ENCODE measurements at places on chromosomes 3 and 15. TPM values are rescaled to one million over a fixed set of nuclear protein-coding genes. Genes with fewer than 3 reads are reported as not detected.

- DNase-seq, result peak; percentile 30
These were observed 8.0 kb upstream of the PXK start for GRCh38 chr3:58324391-58325390.

- no peak for DNase-seq
These were observed 45.6 kb upstream of the TFRC start for GRCh38 chr3:196127308-196128040.

- no peak for DNase-seq
These were observed 215.3 kb upstream of the CGNL1 start for GRCh38 chr15:57160823-57161560.

DNA sequence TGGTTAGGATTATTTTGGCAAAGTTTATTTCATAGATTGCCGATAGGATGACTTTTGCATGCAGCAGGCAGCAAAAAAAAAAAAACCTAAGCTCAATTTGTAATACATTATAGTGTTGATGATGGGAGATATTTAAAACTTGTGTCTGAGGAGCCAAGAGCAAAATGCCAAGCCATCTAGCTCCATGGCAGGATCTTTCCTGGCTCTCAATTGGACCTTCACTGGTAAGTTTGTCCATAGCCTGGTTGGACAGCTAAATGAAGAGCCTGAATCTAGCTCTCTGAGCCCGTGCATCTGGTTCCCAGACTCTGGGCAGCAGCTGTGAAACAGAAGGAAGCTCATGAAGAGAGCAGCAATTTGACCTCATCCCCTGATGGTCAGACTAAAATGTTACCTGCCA is 17.5 kb downstream of the STAC start:
- DNase-seq, result no peak

- no peak for DNase-seq
These were observed 582 bp upstream of the SLCO3A1 start for GRCh38 chr15:91852741-91853510.

DNA sequence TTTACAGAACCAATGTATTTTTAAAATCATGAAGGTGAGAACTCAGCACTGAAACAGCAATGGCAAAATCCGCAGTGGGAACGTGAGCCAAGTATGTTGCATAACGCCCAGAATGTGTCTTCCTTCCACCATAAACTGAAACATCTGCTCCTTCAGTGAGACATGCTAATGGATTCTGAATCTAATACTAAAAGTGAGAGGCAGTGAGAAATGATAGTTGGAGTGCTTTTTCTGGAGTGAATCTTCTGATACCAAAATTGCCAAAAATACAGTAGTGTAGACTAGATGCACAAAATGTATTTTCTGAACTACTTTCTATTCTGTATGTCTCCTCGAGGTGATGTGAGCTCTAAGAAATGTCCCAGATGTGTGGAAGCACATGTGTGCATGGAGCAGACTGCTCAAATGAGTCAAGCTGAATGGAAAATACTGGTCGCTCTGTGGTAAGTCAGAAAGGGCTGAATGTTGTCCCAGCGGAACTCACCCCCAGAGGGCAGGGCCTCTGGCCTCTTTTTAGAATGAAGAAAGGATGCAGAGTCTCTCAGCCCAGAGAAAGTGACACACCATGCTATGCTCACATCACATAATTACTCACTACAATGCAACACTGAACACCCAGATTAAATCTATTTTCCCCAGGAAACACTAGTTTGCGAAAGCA is 73.0 kb downstream of the ATP10A start:
- peak; percentile 9 for DNase-seq

DNA sequence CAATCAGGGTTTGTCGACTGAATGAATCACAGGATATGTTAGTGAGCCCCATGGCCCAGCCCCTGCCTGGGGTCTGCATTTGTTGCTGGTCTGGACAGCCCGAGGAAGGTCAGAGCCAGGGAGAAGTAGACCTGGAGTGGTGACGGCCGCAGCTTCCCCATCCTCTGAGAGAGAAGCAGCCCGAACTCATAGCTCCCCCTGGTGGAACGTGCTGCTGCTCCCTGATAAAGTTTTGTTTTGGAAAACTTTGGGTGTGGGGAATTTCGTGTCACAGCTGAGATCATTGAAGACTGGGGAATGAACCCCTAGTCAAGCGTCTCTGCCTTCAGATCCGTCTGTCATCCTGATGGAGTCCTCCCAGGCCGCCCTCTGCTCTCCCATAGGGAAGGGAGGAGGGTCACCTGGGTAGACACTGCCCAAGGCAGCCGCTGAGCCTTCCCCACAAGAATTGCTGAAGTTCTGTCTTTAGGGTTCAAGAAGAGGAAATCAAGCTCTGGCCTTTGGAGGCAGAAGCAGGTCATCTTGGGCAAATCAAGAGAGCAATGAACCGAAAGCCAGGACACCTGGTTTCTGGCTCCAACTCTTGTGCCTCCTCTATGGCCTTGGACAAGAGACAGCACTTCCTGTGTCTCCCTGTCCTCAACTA is 60.5 kb downstream of the GLDN start:
- DNase-seq, result no peak

SGO1 gene
- 0.99 TPM for total RNA-seq

PLSCR2 gene
- total RNA-seq, result 1.4 TPM

PLCD1 gene
- 28.1 TPM for total RNA-seq
